ENCODE measurements at places on chromosomes 11 and 22. TPM values are rescaled to one million over a fixed set of nuclear protein-coding genes. Genes with fewer than 3 reads are reported as not detected.

Gene MAJIN
- not detected for total RNA-seq

Gene SLC22A12
- total RNA-seq, result not detected

Gene CARNS1
- 19.2 TPM for total RNA-seq

Gene LRP4
- total RNA-seq, result 33.2 TPM

Gene LRRC32
- 51.6 TPM for total RNA-seq

Gene PHLDA2
- total RNA-seq, result 0.49 TPM

GRCh38 chr11:47724041-47724729 lies 9.0 kb upstream of the AGBL2 start:
- no peak overlapping the region for H3K4me3 ChIP-seq
- H3K4me1 ChIP-seq, result peaks cover 16% of the 10 kb centered on the region
- H3K27me3 ChIP-seq, result no peaks in the 10 kb centered on the region

GRCh38 chr11:117888139-117888566 lies 11.7 kb upstream of the FXYD6 start:
- no peak overlapping the region for H3K4me3 ChIP-seq
- H3K4me1 ChIP-seq, result peaks cover 26% of the 10 kb centered on the region

- no peak for DNase-seq
- H3K4me3 ChIP-seq, result no peak overlapping the region
- no peaks in the 10 kb centered on the region for H3K4me1 ChIP-seq
- no peaks in the 10 kb centered on the region for H3K36me3 ChIP-seq
- H3K27me3 ChIP-seq, result no peaks in the 10 kb centered on the region
These were observed 28.8 kb downstream of the VSTM5 start for GRCh38 chr11:93821617-93822016.

DNA sequence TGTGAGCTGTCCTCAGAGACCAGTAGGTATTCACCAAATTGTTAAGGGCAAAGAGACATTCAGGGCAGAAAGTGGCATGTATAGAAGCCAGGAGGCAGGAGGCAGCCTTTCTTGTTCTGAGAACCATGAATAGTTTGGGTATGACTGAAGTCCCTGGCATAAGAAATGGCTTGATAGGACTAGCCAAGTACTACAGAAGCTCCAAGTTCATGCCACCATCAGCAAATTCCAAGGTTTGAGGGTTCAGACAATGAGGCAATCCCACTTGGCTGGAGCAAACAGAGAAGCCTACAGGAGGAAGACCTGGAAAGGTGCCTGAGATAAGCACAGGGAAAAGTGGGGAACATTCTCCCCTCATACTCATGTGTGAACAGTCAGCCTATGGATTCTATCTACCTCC lies 25.8 kb downstream of the XRRA1 start:
- no peak for DNase-seq
- peaks cover 78% of the 10 kb centered on the region for H3K36me3 ChIP-seq
- H3K27me3 ChIP-seq, result no peaks in the 10 kb centered on the region
- H3K4me3 ChIP-seq, result no peak overlapping the region
- H3K4me1 ChIP-seq, result no peaks in the 10 kb centered on the region
- no peak overlapping the region for H3K27ac ChIP-seq

DNA sequence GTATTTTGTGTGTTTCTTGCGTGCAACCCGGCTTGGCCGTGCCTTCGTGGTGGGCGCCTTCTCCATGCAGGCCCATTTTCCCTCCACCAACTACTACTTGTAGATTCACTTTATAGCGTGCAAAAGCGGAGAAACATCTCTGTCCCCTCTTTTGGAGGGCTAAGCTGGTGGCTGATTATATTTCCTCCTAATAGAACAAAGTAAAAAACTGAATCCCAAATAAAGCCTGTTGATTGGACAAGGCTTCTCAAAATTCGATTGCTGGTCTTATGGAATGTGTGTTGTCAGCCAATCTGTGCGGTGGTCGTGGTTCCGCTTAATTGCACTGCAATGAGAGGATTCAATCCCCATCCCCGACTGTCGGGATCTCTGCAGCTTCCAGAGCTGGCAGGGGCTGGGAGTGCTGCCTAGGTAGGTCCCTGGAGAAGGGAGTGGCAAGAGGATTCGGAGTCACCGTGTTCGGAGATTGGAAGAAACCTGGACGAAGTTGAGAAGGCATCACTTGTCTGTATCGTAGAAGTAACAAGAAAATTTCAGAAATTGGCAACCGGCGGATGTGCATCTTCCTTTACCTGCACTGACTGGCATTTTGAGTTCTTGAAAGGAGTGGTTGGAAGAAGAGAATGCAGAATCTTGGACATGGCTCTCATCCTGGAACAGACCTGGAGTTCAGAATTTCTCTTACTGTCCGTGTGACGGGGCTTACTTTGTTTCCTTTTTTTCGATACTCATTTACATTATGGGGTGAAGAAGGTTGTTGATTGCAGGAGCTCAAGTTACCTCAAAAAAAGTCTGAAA lies 1.1 kb downstream of the HMGXB4 start:
- no peak for DNase-seq
- H3K27me3 ChIP-seq, result no peaks in the 10 kb centered on the region
- H3K4me3 ChIP-seq, result peak overlapping the region; percentile 71
- H3K36me3 ChIP-seq, result peaks cover 20% of the 10 kb centered on the region
- H3K4me1 ChIP-seq, result peaks cover 9% of the 10 kb centered on the region

GRCh38 chr22:48496226-48496845 lies 1331.3 kb downstream of the BRD1 start:
- H3K36me3 ChIP-seq, result no peaks in the 10 kb centered on the region
- no peaks in the 10 kb centered on the region for H3K4me1 ChIP-seq
- no peak overlapping the region for H3K27ac ChIP-seq
- H3K27me3 ChIP-seq, result peaks cover 78% of the 10 kb centered on the region

GRCh38 chr22:36795633-36796032 lies 19.7 kb upstream of the IFT27 start:
- H3K4me1 ChIP-seq, result no peaks in the 10 kb centered on the region
- no peaks in the 10 kb centered on the region for H3K36me3 ChIP-seq
- H3K27me3 ChIP-seq, result peaks cover 43% of the 10 kb centered on the region
- H3K27ac ChIP-seq, result no peak overlapping the region
- no peak for DNase-seq

DNA sequence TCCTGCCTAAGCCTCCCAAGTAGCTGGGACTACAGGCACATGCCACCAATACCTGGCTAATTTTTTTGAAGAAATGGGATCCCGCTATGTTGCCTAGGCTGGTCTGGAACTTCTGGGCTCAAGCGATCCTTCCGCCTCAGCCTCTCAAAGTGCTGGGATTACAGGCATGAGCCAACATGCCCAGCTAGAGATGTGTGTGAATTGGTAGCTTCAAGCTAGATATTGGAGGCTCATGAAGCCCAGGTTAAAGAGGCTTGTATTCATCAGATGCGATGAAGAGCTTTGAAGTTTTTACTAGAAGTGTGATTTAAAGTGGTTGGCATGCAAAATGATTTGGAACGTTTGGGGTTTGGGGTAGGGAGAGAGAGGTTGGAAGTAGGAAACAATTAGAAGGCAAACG lies 19.6 kb downstream of the NF2 start:
- DNase-seq, result no peak
- H3K36me3 ChIP-seq, result no peaks in the 10 kb centered on the region

- H3K27ac ChIP-seq, result no peak overlapping the region
- H3K4me1 ChIP-seq, result no peaks in the 10 kb centered on the region
- no peak for DNase-seq
- H3K27me3 ChIP-seq, result no peaks in the 10 kb centered on the region
These were observed 194.1 kb downstream of the MSANTD4 start for GRCh38 chr11:105827906-105828305.

DNA sequence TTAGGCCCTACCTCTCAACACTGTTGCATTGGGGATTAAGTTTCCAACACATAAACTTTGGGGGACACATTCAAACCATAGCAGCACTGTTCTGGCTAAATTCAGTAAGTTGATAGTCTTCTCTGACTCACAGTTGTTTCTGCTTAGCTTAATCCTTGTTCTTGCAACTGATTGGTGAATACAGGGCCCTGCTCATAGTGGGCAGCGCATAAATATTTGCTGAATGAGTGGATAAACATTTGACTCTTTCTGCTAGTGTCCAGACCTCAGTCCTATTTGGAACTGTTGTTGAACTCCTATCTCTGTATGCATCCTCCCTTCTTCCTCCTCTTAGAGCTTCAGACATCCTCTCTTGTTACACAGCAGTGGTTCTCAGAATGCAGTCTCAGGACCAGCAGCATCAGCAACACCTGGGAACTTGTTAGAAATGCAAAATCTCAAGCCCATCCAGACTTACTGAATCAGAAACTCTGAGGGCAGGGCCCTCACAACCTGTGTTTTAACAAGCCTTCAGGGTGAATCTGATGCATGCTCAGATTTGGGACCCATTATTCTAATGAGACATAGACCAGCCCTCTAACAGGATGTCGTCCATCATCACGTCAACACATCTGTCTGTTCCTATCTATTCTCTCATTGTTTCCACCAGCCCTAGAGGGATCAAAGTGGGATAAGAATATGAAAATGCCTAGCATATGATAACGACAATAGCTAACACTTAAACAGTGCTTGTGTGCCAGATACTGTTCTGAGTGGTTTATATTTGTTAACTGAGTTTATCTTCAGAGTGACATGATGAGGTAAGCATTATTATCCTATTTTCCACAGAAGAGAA lies 22.3 kb downstream of the SPON1 start:
- no peak for DNase-seq
- no peaks in the 10 kb centered on the region for H3K4me1 ChIP-seq
- H3K4me3 ChIP-seq, result no peak overlapping the region

- H3K27me3 ChIP-seq, result no peaks in the 10 kb centered on the region
- no peaks in the 10 kb centered on the region for H3K4me1 ChIP-seq
- DNase-seq, result no peak
- no peaks in the 10 kb centered on the region for H3K36me3 ChIP-seq
- no peak overlapping the region for H3K27ac ChIP-seq
- H3K4me3 ChIP-seq, result no peak overlapping the region
These were observed 720.0 kb upstream of the CNTN5 start for GRCh38 chr11:98300719-98301118.

DNA sequence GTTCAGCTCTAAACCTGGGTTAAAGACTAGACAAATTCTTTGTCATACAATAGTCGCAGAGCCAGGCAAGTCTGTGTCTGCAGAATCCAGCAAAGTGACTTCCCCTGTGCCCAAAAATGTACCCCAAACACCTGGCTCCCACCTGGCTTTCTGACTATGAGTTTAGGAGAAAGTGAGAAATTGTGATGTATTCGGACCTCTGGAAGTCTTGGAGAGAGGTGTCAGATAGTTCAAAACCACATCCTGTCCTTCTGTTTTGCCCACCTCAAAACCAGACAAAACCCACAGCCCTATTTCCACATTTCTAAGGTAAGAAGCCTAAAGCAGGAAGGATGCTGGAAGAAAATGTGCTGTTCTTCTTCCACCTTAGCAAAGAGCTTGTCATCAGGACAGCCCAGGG lies 63.8 kb upstream of the CLMP start:
- no peak for DNase-seq
- peaks cover 4% of the 10 kb centered on the region for H3K27me3 ChIP-seq
